ENCODE measurements at places on chromosomes 16 and 17. TPM values are rescaled to one million over a fixed set of nuclear protein-coding genes. Genes with fewer than 3 reads are reported as not detected.

Gene CCDC78
- total RNA-seq: 0.95 TPM

Gene PERCC1
- total RNA-seq: not detected

Gene GPR179
- not detected for total RNA-seq

Gene SPN
- total RNA-seq: 10.2 TPM

Gene CCL4L2
- not detected for total RNA-seq

Gene CACNA1H
- 33.0 TPM for total RNA-seq

Gene PLA2G10
- total RNA-seq: not detected

DNA sequence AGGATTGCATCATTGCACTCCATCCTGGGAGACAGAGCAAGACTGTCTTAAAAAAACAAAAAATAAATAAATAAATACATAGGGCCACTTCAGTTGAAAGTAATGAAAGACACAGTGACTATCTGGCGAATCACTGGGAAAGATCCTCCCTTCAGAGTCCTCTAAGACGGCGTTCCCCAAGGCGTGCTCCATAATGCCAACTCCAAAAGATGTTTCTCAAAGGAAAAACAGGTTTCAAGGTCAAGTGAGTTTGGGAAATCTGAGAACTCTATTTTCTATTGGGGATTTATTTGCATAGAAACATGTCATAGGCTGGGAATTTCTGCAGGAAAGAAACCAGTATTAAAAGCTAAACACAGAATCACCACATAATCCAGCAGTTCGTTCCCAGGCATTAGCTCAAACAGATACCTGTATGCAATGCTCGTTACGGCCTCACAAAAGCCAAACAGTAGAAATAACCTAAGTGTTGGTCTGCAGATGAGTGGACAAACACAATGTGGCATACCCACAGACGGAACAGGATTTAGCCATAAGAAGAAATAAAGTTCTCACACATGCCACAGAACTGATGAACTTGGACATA, 7.9 kb downstream of the KLHDC4 start:
- H3K27ac ChIP-seq: no peak overlapping the region
- peaks cover 48% of the 10 kb centered on the region for H3K36me3 ChIP-seq
- no peak for DNase-seq
- no peak overlapping the region for H3K4me3 ChIP-seq
- no peaks in the 10 kb centered on the region for H3K27me3 ChIP-seq

- no peaks in the 10 kb centered on the region for H3K27me3 ChIP-seq
- H3K4me1 ChIP-seq: no peaks in the 10 kb centered on the region
- no peak for DNase-seq
- peaks cover 3% of the 10 kb centered on the region for H3K36me3 ChIP-seq
- no peak overlapping the region for H3K4me3 ChIP-seq
These were observed 328.5 kb downstream of the SLC39A11 start for GRCh38 chr17:72763981-72764380.

DNA sequence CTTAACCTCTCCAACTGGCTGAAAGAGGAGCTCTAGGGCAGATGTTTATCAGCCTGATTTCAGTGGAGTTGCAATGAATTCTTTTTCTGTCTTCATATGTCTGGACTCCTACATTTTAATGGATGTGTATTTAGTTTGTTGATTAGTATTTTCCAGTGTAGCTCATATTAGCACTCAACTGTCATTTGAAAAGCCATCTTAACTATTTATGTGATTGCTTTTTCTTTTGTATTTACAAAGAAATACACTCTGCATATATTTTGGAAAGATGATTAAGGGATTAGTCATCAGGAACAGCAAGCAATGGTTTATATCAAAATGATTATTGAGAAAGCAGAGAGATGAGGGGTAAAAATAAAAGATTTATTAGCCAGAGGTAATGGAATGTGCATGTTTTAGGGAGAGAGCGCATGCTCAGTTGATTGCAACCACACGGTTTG, 71.1 kb downstream of the WWOX start:
- H3K36me3 ChIP-seq: no peaks in the 10 kb centered on the region
- DNase-seq: no peak
- H3K4me1 ChIP-seq: no peaks in the 10 kb centered on the region

DNA sequence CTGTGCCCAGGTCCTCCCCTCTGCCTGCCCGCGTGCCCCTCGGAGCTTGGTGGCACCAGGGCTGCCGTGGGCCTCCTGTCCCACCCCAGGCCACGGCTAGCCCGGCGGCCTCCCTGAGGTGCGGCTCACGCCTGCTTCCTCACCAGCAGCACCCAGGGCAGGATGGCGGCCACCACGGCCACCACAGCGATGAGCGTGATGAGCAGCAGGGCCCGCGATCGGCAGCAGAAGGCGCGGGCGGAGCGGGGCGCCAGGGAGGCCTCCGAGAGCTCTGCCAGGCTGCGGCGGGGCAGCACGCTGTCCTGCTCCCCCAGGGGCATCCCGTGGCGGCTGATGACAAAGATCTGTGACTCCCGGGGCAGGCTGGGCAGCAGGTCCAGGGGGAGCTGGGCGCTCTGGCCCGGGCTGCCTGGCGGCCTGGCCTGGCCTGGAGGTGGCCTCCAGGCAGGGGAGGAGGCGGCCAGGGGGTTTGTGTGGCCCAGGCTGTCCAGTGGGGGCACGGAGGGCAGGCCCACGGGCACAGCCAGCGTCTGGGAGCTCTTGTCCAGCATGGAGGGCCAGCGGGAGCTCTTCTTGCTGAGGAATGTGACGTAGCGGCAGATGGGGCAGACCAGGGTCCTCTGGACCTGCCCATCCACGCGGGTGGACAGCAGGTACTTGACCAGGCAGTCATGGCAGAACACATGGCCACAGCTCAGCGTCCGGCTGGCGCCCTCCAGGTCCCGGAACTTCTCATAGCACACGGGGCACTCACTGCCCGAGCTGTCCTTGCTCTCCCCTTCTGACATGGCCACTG, 4.8 kb downstream of the RNF222 start:
- H3K27me3 ChIP-seq: no peaks in the 10 kb centered on the region
- H3K4me3 ChIP-seq: no peak overlapping the region
- no peak overlapping the region for H3K27ac ChIP-seq
- H3K4me1 ChIP-seq: no peaks in the 10 kb centered on the region
- DNase-seq: no peak

- H3K4me1 ChIP-seq: no peaks in the 10 kb centered on the region
- no peaks in the 10 kb centered on the region for H3K36me3 ChIP-seq
- H3K4me3 ChIP-seq: no peak overlapping the region
- DNase-seq: no peak
- no peak overlapping the region for H3K27ac ChIP-seq
These were observed 139.7 kb upstream of the MAF start for GRCh38 chr16:79740252-79740651.

DNA sequence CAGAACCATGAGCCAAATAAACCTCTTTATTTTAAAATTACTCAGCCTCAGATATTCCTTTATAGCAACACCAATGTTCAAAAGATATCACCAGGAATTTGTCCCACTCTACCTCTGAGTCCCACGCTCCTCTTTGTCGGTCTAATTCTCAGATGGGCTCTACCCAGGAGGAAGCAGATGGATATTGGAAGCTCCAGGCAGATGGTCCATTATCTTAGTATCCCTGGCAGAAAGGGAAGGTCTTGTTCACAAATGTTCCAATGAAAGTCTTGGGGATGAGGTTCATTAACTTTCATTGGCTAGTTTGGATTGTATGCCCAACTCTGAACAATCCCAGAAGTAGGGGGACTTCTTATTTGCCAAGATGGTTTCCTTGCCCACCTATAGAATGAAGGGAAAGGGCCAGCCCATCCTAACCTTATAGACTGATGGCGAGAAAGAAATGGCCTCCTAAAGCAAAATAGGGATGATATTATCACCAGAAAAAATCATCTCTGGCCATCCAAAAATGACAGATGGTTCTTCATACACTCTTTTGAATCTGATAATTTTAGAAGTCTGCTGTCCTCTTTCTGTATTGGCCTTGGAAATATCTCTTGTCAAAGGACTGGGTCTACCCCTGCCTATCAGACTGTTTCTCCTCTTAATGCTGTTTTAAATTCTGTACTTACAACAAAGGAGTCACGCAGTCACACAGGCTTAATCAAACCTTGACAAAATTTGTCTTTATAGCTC, 21.3 kb upstream of the ELAC2 start:
- no peak overlapping the region for H3K27ac ChIP-seq
- DNase-seq: no peak
- H3K4me1 ChIP-seq: no peaks in the 10 kb centered on the region
- H3K27me3 ChIP-seq: no peaks in the 10 kb centered on the region

- no peaks in the 10 kb centered on the region for H3K4me1 ChIP-seq
- no peak overlapping the region for H3K4me3 ChIP-seq
These were observed 2.3 kb downstream of the TLE7 start for GRCh38 chr16:71439523-71439922.

DNA sequence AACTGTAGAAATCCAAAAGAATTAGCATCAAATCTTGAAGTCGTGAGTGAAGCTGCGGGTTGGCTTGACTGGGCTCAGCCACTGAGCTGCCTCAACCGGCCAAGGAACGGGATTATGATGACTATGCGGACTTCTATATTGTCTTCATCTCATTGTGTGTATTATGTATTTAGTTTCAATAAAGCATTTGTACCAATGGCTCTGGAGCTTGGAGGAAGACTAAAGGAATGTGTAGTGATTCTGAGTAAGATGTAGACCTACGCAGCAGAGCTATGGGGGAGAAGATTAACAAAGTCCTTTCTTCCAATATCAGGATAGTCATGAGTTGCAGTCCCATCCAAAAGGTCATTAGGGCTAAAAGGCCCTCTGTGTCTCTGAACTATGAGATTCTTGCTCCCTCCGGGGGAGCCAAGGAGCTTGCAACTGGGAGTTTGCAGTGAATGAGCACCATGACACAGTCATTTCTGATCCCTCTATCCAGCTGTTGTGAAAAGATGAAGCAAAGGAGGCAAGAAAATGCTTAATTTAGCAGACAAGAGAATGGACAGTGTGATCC, 8.3 kb downstream of the EME1 start:
- H3K27me3 ChIP-seq: no peaks in the 10 kb centered on the region
- peaks cover 40% of the 10 kb centered on the region for H3K36me3 ChIP-seq
- H3K27ac ChIP-seq: no peak overlapping the region
- H3K4me1 ChIP-seq: no peaks in the 10 kb centered on the region

- no peak overlapping the region for H3K27ac ChIP-seq
- H3K27me3 ChIP-seq: no peaks in the 10 kb centered on the region
- H3K36me3 ChIP-seq: no peaks in the 10 kb centered on the region
- H3K4me3 ChIP-seq: no peak overlapping the region
- DNase-seq: no peak
These were observed 8.2 kb upstream of the PHAF1 start for GRCh38 chr16:67101311-67102082.

DNA sequence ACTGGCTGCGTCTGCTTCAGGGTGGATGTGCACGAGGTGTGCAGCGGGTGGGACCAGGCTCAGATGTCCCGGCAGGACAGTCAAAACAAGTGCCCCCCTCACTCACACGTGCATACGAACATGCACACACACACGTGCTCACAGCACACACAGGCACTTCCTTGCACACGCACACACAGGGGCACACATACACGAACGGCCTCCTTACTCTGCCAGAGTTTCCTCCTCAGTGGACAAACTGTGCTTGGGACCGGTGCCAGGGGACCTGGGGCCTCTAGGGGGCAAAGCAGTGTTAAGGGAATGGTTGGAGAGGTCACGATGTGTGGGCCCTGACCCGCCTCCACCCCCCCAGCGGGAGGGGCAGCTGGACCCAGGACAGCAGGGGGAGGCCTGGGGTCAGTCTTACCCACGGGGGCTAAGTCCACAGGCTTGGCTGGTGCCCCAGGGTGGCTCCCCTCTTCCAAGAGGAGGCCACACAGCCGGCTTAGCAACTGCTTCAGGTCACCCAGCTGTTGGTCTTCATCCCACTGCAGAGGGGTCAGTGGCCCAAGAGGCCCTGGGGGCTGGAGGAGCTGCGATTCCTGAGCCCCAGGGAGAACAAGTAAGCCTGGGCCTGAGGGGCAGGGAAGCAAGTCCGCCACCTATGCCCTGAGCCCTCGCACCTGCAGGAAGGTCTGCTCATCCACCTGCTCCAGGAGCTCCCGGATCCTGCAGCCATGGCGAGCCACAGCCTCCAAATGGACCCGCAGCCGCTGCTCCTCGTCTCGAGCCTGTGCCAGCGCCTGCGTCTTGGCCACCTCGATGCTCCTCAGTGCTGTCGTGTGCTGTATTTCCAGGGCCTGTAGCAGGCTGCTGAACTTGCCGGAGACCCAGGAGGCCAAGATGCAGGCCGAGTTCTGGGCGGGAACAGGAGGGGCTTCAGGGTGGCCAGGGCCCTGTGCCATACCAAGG, 4.9 kb downstream of the TRIM65 start:
- DNase-seq: no peak
- no peak overlapping the region for H3K4me3 ChIP-seq
- peaks cover 18% of the 10 kb centered on the region for H3K36me3 ChIP-seq
- no peaks in the 10 kb centered on the region for H3K27me3 ChIP-seq

DNA sequence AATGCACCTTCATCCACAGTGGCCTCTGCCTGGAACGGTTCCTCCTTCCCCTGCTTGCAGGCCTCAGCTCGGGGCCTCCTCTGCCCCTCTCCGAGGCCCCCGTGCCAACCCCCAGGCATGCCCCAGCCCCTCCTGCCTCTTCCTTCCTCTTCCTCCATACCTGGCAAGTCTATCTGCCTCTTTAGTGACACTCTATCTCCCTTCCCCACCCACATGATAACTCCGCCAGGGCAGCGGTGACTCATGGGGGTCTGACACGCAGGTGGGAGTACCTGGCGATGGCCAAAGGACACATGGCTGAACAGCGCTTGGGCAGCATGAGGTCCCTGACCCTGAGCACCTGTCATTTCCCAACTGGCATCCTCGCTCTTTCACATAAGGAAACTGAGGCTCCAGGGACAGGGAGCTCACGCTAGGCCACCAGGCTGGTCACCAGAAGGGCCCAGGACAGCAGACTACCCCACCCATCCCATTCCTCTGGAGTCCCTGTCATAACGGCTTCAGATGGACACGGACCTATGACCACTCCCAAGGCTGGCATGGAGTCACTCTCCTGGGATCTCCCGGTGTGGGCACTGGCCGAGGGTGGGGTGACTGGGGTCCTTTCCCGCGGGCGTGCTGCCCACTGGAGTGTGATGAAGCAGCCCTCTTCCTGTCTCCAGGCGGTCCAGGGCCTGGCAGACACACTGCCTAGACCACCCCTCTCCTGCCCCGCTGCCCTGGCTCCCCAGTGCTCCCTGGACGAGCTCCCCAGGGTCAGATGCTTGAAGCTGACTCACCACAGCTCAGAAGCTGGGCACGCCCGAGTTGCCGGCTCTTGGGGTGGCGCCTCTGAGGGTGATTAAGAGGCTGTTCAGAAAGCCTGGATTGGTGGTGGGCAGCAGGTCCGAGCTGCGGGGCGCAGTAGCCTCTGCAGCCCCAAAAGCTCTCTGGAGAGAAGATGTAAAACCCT, 100.6 kb downstream of the ENGASE start:
- H3K4me1 ChIP-seq: no peaks in the 10 kb centered on the region
- H3K27me3 ChIP-seq: no peaks in the 10 kb centered on the region
- H3K36me3 ChIP-seq: no peaks in the 10 kb centered on the region
- no peak for DNase-seq

DNA sequence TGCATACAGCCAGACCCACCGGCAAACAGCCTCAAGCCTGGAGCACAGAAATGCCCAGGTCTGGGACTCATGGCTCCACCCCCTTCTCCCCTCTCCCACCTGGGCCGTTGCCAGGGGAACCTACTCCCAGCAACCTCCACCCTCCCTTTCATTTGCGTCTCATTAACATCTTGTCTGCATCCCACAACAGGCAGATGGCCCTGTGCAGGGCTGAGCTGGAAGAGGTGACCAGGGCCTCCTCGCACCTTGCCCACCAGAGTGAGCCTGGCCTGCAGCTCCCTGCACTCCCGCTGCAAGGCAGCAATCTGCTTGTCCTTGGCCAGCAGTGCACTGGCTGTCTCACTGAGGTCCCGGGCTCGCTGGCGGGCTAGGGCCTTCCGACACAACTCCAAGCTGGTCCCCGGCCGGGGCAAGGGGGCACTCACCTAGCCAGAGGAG, 3.3 kb downstream of the TSPOAP1 start:
- H3K4me1 ChIP-seq: peaks cover 6% of the 10 kb centered on the region
- no peak overlapping the region for H3K27ac ChIP-seq
- no peaks in the 10 kb centered on the region for H3K36me3 ChIP-seq
- no peak for DNase-seq
- H3K4me3 ChIP-seq: peak overlapping the region; percentile 87

Data from thoracic aorta (tissue), 2 donors.